ENCODE measurements at places on chromosomes 12 and 14.

DNA sequence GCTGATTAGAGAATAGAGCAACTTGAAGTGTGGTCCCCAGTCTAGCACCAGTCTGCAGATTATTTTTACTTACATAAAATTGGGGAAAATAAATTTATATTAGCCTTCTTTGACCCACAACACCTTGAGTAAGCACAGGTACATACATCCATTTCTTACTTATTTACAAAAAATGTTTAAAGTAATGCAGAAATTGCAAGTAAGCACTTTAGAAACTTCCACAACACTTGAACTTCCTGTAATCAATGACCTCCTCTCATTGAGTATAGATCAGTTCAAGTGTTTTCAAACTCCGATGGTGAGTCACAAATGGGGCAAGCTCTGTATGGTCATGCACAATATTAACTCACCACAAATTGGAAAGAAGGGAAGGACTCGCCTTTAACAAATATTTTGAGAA, 83.3 kb downstream of the KIF21A start:
- DNase-seq: no peak

- no peak for DNase-seq
These were observed 12.4 kb upstream of the ETFBKMT start for GRCh38 chr12:31647086-31647491.

DNA sequence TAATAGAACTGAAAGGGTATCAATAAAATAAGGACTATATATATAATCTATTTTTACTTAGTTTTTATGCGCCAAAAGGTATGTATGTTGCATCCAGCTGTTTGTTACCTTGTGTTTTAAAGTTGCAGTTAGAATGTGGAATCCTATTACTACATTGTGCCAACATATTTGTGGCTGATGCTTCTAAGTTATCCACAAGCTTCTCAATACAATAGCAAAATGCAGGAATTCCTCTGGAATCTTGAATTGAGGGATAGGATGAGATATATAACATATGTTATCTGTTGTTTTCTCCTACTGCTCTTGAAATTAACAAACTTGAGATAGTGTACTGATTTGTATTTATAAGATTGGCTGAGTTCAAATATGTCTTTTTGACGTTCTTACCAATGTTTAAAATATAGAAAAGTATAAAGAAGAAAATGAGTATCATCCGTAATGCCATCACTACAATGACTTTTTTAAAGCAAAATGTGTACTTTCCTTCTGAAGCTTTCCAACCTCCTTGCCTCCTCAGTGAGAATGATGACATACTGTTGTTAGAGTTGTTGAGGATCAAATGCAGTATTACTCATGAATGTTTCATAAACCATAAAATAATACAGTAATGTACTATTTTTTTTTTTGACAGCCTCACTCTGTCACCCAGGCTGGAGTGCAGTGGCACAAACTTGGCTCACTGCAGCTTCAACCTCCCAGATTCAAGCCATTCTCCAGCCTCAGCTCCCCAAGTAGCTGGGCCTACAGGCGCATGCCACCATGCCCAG, 6.6 kb downstream of the RAP1B start:
- no peak for DNase-seq

GRCh38 chr12:54890339-54890738, 36.0 kb downstream of the MUCL1 start:
- DNase-seq: no peak

DNA sequence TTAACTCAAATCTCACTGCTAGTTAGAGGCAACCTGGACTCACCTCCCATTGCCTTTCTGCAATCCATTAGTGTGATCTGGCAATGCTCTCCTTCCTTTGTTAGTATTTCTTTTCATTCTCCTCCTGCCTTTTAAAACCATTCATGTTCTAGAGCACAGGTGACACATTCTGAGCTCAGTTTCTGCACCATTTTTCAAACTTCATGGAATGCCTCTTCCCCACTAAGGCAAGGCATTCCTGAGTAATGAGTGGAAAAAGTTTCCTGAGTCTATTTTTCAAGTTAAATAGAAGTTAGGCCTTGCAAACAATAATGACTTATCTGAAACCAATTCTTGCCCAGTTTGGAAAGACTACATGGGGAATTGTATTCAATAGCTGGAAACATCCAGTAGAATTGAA, 1001.8 kb downstream of the BCL11B start:
- no peak for DNase-seq

DNA sequence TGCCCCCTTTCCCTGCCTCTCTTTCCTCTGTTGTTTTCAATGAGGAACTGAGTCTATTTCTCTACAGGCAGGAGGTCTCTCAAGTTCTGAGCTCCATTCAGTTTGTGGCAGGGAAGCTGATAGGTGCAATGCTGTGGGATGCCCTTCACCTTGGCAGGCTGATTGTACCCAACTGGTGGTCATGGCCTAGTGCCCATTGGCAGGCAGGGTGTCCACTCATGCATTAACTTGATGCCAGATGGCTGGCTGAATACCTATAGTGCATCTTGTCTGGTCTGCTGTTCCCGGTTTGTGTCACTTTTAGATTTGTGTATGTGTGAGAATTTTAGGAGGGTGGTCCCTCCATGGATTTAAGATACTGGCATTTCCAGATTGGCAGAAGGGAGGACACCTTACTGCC, 20.0 kb upstream of the ITGA5 start:
- DNase-seq: no peak

DNA sequence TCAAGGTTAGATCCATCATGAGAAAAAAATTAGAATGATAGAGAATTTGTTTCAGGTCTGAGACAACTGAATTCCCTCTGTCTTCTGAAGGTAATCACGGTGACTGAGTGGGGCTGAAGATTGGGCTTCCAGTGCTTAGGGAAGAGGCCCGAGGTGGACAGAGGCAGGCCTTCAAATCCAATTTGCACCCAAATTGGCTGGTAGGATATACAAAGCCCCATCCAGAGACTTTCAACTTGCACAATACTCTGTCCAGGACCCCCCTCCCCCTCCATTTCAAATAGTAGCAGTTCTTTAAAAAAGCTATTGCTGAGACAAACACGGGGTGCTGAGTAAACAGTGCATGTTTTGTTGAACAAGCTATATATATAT, 3.6 kb upstream of the FOXG1 start:
- DNase-seq: no peak

- DNase-seq: no peak
These were observed 1.0 kb downstream of the ATXN7L3B start for GRCh38 chr12:74538491-74539258.

- DNase-seq: no peak
These were observed 298.0 kb downstream of the PPFIA2 start for GRCh38 chr12:81461163-81461562.

- DNase-seq: no peak
These were observed 179.0 kb downstream of the RIMBP2 start for GRCh38 chr12:130537051-130537450.

- DNase-seq: no peak
These were observed 302.1 kb downstream of the KCNH5 start for GRCh38 chr14:62743118-62743517.

DNA sequence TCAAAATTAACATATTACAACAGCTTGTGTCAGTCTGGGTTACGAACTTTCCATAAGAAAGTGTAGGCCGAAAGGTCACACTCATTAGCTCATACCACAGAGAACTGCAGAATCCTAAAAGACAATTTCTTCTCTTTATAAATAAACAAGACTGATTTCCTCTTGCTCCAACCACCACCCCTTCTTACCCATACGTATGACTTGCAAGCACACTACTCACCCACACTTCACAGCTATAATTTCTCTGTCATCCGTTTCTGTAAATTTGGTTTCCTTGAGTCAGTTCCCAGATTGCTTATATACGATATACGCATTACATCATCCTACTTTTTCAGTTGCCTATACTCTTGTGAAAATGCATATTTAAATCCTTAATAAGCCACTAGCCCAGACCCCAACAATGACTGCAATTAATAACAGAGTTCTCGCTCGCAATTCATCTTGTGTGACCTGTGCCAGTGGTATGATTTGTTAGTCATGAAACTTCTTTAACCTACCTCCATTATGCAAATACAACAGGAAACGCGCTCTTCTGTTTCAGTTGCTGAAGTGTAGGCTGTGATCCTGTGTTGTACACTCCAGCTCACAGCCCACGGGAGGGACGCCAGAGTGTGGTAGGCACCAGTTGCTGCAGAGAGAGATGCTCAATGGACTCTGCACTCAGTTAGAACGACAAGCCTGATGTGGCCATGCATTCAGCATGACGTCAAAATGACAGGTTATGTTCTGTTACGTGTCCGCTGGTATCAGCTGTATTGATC, 417.6 kb downstream of the PDZRN4 start:
- DNase-seq: no peak

- no peak for DNase-seq
These were observed 2.6 kb downstream of the GDF11 start for GRCh38 chr12:55745361-55746173.

- DNase-seq: no peak
These were observed 1.4 kb downstream of the KTN1 start for GRCh38 chr14:55581342-55581771.

DNA sequence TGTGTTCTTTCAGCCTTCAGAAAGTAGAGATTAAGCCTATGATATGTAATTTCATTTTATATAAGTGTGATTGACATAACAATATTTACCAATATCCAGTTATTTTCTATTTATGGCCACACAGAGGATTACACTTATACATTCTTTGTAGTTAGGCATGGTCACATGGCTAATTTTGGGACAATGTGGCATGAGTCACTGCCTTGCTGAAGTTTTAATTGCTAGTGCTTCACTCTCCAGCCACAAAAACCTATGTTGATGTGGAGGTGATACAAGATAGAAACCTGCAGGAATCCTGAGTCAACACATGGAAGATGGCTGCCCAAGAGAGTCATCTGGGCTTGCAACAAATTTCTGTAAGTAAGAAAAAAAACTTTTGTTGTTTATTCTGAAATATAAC, 17.0 kb downstream of the CLEC14A start:
- DNase-seq: no peak

- DNase-seq: peak; percentile 82
These were observed at the start of gene VPS37B for GRCh38 chr12:122895704-122896636. Gene VPS37B (minus strand): TSS chr12:122896124. CDS start chr12:122896062, 62 bp downstream.

DNA sequence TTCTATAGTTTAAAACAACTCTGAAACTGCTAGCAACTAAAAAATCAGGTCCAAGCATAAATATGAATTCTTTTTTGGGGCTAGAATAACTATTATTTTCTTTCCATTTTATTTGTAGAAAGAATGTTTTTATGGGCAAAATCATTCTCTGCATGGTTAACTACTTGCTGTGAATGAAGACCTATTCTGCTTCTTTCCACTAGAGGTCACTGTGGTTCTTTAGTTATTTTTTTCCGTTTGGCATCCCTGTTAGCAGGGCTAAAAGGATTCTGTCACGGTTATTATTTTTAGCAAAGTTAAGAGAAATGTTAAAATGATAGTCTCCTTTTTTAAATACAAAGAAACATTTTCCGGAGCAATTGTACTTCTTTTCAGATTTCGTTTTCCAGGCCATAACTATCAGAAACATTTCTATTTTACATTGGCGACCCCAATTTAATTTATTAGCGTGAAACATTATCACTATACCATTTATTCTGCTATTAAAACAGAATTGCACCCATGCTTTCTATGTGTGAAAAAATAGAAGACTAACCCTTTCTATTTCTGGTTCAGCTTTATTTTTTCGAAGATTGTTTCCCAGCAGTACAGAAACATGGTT, 404.8 kb downstream of the ATP23 start:
- no peak for DNase-seq

DNA sequence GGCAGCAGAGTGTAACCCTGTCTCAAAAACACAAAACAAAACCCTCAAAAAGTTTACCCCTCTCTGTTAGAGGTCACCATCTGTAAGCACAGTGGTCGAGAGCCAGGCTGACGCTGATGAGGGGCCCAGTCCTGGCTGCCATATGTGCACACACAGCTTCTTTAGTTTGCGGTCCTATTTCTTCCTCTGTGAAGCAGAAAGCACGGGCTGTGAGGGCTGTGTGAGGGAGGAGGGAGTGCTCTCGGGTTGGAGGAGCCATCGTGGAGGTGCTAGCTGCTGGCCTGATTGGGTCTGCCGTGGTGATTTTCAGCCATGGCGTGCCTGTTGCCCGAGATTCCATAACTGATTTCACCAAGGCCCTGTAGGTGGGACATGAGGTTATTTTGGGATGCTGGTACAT, 3.5 kb downstream of the ULK1 start:
- no peak for DNase-seq

GRCh38 chr14:73049428-73049827, 8.9 kb upstream of the RBM25 start:
- DNase-seq: no peak

GRCh38 chr14:43165651-43166050, 1341.4 kb downstream of the FSCB start:
- no peak for DNase-seq

- DNase-seq: no peak
These were observed 1.1 kb downstream of the MIS18BP1 start for GRCh38 chr14:45251912-45252311.

- no peak for DNase-seq
These were observed 257.8 kb upstream of the BTG1 start for GRCh38 chr12:92403210-92404175.

DNA sequence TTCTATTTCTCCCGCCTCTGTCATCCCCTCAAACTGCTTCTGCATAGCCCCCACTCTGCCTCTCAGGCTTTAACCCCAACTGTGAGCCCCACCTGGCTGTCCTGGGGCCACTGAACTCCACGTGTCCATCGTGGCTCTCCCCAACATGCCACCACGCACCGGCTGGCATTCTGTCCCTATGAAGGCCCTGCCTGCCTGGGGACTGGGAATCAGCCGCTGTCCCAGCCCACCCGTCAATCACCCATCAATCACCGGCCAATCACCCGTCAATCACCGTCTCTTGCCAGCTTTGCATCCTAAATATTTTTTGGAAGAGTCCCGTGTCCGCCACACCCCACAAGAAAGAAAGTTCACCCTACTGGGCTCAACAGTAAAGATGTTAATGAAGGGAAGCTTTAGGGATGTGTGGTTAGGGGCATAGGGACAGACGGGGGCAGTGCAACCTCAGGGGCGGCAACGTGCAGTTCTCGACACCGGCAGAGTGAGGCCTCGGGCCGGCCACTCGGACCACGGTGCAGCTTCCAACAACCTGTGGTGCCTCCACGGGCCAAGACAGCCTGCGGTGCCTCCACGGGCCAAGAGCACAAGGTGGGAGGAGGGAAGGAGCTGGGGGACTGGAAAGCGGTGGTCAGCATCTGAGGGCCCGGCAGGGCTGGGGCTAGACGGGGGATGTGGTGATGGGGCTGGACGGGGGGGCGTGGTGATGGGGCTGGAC, 85.6 kb downstream of the GALNT9 start:
- DNase-seq: no peak

DNA sequence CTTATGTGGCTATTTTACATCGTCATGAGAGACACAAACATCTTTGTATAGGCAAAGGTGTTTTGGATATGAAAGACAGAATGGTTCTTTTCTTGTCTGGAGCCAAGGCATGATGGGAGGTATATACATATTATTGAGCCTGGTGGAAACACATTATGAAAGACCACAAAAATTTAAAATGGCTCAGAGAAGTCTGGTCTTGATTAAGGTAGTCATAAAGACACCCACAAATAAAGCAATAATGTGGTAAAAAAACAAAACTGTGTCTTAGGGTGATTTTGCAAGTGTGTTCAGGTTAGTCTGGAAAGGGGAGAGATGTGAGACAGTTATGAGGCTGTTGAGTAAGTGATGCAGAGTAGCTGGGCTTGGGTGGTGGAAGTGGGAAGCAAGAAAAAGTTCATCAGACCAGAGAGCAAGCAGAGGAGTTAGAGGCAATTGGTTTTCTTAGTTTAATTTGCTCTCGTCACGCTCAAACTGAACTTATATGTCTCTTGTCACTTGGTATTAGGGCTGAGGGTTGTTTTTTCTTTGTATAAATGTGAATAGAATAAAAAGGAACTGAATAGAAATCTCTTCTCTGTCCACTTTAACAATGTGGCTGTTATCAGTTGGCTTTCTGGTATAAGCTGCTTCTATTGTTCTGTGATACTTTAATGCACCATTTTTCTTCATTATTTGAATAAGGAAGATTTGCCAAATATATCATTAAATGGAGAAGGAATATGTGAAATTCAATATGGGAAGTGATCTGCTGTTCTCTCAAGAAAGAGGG, 115.0 kb downstream of the AKAP6 start:
- no peak for DNase-seq
